Left forelimb (tissue), 1 donor: ENCODE measurements at places on chromosomes 6 and 20.

GRCh38 chr20:3398681-3399252 lies 8.7 kb downstream of the DNAAF9 start:
- DNase-seq, result no peak

- no peak for DNase-seq
These were observed 168.7 kb upstream of the PRSS16 start for GRCh38 chr6:27078734-27079357.

DNA sequence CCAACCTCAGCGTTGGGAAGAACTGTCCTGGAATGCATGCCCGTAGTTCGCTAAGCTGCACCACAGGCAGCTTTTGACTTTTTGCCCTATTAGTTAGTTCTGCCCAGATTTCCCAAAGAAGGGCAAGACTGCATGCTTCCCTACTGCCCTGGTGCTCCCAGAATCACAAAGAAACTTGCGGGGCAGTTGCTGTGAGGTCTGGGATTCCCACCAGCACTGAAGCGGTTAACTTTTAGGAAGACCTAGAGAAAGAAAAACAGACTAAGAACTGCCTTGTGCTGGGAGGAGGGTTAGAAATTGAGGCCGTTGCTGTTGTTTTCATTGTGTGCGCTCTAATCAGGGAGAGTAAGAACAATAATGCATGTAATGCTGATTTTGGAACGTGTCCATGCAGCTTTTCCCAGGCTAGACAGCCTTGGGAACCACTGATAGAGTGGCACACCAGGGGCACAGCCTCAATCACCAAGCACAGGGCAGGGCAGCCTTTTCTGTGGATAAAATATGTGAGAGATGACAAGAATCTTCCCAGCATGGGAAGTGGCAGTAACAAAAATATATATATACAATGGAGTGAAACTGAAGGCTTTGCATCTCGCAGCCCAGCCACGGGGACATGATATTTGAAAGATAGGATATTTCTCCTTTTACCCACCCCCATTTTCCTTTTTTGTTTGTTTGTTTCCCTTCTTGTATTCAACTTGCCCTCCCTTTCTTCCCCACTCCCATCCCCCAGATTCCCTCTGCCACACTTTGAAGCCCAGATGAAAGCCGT lies 137.7 kb upstream of the HEY2 start:
- peak; percentile 69 for DNase-seq

DNA sequence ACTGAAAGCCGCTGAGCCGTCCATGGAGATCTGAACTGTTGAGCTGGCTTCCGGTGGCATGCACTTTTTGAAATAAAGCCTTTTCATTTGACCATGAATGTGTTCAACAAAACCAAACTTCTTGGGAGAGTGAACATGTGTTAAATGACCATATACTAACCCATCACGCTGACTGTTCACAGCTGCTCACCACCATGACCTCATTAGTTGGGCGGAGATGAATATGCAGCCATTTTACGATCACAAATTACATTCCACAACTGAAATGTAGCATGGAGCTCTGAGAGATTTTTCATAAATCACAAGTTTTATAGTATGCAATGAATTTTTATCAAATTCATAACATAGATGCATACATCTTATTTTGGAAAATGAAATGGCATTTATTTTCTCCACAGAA lies 4.2 kb downstream of the RAMACL start:
- no peak for DNase-seq

GRCh38 chr6:136921381-136921935 lies 643 bp upstream of the SLC35D3 start:
- no peak for DNase-seq

- no peak for DNase-seq
These were observed 57.1 kb upstream of the C20orf144 start for GRCh38 chr20:33604991-33605370.

- no peak for DNase-seq
These were observed 47.7 kb upstream of the RCAN2 start for GRCh38 chr6:46538800-46539480.

DNA sequence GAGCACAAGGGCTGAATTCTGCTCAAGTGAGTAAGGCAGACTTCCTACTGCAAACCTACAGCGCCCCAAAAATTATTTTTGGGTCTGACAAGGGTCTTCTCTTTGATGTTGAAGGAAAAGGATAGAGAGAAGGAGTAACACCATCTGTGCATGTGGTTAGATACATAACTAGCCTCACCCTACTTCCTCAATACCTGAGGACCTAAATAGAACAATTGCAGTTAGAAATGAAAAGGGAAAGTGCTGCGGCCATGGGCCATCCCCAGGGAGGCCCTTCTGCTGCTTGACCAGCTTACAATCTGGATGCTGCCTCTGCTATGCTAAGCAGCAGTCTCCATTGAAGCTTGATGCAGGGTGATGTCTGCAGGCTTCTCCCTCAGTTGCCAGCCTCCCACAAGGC lies 63.2 kb upstream of the ARMH2 start:
- DNase-seq, result no peak

- no peak for DNase-seq
These were observed 88.0 kb upstream of the MANEA start for GRCh38 chr6:95489185-95489863.

- DNase-seq, result no peak
These were observed 104.7 kb downstream of the LRRC1 start for GRCh38 chr6:53899512-53899911.

DNA sequence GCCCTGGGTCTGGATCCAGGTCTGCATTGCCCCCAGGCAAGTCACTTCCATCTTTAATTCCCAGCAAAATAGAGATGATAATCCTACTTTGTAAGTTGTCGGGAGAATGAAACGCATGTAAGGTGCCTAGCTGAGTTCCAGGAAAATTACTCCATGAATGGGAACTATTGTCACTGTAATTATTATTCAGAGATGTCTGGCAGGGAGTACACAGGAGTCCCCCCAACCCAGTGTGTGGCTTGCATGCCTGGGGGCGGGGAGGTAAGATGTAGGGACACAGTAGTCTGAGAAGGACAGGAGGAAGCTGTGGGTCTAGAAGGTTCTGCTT lies 85.4 kb downstream of the CD40 start:
- DNase-seq, result no peak

DNA sequence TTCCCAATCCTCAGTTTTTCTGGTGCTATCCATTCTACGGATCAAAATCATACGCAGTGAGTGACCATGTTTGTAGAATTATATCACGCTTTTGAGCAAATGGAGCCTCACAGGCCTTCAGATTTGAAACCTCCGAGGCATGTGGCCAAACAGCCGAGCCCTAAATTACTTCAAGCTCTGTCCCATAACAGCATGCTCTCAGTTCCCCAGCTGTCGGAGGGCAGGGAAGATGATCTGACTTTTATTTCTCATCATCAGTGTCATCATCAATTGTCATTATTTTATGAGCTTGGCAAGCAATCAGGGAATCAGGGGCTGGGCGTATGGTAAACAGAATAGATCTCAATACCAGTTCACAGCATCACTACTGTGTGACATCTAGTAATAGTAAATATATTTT lies 73.2 kb downstream of the PSMG4 start:
- DNase-seq, result no peak

DNA sequence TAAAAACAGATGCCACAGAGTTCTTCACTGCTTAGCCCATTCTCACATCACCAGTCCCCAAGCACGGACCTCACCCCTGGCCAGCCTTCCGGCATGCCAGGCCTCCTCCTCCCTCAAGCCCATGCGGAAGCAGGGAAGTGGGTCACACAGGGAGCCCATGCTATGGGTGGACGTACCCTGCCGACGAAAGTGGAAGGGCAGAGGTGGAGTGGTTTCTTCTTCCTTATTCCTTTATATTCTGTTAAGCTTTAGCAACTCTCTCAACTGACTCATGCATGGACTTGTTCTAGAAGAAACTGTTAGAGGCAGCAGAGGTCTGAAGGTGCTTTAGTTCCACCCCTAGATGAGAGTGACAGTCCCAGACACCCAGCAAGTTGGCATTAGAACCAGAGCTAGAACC lies 118.6 kb downstream of the LY86 start:
- no peak for DNase-seq

DNA sequence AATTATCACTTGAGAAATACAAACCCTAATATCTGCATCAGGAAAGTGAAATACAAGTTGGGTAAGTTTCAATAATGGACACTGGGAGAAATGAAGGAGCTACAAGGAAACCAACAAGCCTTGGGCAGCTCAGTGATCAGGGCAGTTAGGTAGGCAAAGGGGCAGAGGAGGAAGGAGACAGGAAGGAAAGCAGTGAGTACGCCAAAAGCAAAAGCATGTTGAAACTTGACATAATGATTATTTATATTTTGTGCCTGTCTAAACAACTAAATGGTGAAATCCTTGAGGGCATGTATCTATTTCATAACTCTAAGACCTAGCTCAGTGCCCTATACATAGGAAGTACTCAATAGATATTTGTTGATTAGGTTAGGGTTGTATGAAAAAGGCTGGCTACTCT lies 23.3 kb downstream of the PXT1 start:
- no peak for DNase-seq

DNA sequence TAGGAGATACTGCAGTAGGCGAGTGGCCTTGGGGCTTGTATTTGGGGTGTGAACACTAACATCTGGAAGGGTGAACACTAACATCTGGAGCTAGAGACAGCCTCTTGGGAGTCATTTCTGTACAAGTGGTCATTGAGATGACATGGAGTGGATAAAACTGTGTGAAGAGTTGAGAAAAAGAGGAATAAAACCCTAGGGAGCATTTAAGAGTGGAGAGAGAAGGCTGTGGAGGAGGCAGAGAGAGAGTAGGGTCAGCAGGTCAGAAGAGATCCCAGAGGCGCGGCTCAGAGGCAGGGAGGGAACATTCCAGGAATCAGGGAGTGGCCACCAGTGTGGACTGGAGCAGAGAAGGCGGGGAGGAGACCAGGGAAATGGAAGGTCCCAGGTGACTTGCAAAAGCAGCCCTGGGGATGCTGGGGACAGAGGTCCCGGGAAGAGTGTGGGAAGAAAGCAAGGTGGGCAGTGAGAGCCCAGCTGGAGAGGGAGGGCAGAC lies 202.0 kb upstream of the RNF24 start:
- DNase-seq, result no peak

- DNase-seq, result no peak
These were observed 15.9 kb upstream of the FANCE start for GRCh38 chr6:35436071-35436857.

DNA sequence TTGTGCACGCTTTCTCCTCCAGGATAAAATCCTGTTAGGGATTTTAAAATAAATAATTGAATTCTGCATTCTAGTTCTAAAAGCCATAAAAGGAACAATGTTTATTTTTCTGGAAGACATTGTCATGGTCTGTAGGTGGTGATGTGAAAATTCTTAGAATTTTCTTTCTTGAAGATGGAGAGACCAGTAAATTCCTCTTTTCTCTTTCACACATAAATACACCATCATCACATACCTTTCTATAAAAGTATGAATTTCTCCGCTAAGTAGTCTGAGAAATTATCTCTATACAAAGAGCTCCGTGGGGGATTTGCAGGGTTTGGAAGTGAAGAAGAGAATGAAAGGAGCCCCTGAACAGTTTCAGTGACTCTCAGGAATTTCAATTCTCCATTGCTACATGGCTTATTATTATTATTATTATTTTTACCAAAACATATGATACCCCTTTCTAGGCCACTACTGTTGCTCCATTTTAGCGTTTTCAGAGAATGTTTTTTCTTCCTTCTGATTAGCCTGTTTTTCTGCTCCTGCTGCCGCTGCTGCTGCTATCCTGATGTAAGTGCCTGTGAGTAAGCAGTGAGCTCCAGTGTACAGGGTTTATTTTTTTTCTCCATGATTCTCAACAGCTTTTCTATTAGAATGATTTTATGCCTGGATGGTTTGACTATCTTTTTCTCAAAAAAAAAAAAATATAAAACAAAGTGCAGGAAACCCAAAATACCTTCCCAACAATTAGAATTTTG lies 145.8 kb downstream of the SAMD5 start:
- no peak for DNase-seq

GRCh38 chr20:32397567-32398084 lies 39.5 kb downstream of the ASXL1 start:
- DNase-seq, result no peak
